Mucosa of descending colon (tissue), 3 donors: ENCODE measurements at places on chromosomes 3 and 15. TPM values are rescaled to one million over a fixed set of nuclear protein-coding genes. Genes with fewer than 3 reads are reported as not detected.

The OXSR1 gene
- 40.2 TPM for total RNA-seq

The PLSCR4 gene
- total RNA-seq, result 64.0 TPM

The LTF gene
- total RNA-seq, result 1.2 TPM

The CYP1A1 gene
- total RNA-seq, result 0.13 TPM

The SEMA3G gene
- 2.7 TPM for total RNA-seq

The CCR9 gene
- not detected for total RNA-seq

The KLHL25 gene
- 8.8 TPM for total RNA-seq

The IGF2BP2 gene
- 42.1 TPM for total RNA-seq

The CPEB1 gene
- 1.4 TPM for total RNA-seq

The FOXL2NB gene
- total RNA-seq, result not detected

The CD200 gene
- 3.9 TPM for total RNA-seq

The GPR149 gene
- not detected for total RNA-seq

The MUSTN1 gene
- total RNA-seq, result 4.0 TPM

The CEMIP gene
- 1.4 TPM for total RNA-seq

The SRPRB gene
- 31.2 TPM for total RNA-seq

The FSIP1 gene
- 4.1 TPM for total RNA-seq

The CNTN3 gene
- total RNA-seq, result 15.6 TPM

The NR2F2 gene
- total RNA-seq, result 31.9 TPM

The SLC12A1 gene
- total RNA-seq, result not detected

The CHRFAM7A gene
- 0.90 TPM for total RNA-seq

The RLBP1 gene
- total RNA-seq, result not detected

The DGKG gene
- total RNA-seq, result 0.80 TPM

The LRRK1 gene
- total RNA-seq, result 50.6 TPM

The RAD51 gene
- total RNA-seq, result 8.3 TPM

The DUOXA1 gene
- total RNA-seq, result 1.6 TPM

The GPR62 gene
- total RNA-seq, result 0.22 TPM

The GNAT1 gene
- not detected for total RNA-seq

The BCHE gene
- total RNA-seq, result 3.1 TPM

The OIP5 gene
- total RNA-seq, result 1.5 TPM

The SGO1 gene
- total RNA-seq, result 6.6 TPM

The GRK7 gene
- not detected for total RNA-seq

The TM2D3 gene
- 30.9 TPM for total RNA-seq

The RTP3 gene
- total RNA-seq, result not detected

The SLCO2A1 gene
- 34.3 TPM for total RNA-seq

The CACNA2D3 gene
- 0.34 TPM for total RNA-seq

The CIDEC gene
- total RNA-seq, result 10.4 TPM

The TMEM212 gene
- not detected for total RNA-seq

The SERPINI1 gene
- 0.84 TPM for total RNA-seq

The MASP1 gene
- total RNA-seq, result 70.1 TPM

The TUSC7 gene
- not detected for total RNA-seq
